Stimulated activated naive CD4-positive, alpha-beta T cell (primary cell): ENCODE measurements at places on chromosomes 7 and 10.

DNA sequence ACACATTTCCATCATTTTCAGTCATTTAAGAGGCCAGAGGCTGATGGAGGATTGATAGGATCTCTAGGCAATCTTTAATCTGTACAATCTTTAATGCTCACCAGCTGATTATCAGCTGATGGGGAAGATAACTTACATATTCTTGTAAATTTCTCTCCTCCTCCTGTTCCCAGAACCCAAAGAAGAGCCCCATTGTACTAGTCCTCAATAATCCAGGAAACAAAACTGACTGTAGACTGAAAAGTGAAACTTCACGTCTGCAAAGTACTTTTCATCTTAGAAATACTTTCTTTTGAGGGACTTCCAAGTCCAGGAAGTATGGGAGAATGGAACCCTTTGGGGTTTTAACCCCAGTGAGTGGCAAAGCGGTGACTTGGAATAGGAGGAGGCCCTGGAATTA is 283.3 kb downstream of the FRMD4A start:
- DNase-seq, result no peak

DNA sequence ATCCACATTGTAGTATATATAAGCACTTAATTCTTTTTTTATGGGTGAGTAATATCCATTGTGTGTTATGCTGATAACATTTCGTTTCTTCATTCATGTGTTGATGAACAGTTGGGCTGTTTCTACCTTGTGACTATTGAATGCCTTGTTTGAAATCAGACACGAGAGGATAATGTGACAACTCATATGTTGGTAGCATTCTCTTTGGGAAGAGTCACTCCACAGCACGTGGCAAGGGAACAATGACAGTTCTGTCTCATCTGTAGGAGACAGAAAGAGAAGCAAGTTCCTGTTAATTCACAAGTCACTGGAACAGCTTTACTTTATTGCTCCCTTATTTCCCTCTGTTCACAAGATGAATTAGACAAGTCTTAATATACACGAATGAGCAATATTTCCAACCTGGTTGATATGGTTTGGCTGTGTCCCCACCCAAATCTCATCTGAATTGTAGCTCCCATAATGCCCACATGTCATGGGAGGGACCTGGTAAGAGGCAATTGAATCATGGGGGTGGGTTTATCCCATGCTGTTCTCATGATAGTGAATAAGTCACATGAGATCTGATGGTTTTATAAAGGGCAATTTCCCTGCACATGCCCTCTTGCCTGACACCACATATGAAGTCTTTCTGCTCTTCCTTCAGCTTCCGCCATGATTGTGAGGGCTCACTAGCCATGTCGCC is 125.3 kb downstream of the SEC23IP start:
- DNase-seq, result no peak

GRCh38 chr10:64148607-64149006 is 627.4 kb downstream of the REEP3 start:
- DNase-seq, result no peak

GRCh38 chr7:74006451-74007241 is 21.3 kb upstream of the ELN start:
- DNase-seq, result no peak

- DNase-seq, result no peak
Observed at GRCh38 chr10:58237014-58237834, 30.5 kb downstream of the IPMK start.

DNA sequence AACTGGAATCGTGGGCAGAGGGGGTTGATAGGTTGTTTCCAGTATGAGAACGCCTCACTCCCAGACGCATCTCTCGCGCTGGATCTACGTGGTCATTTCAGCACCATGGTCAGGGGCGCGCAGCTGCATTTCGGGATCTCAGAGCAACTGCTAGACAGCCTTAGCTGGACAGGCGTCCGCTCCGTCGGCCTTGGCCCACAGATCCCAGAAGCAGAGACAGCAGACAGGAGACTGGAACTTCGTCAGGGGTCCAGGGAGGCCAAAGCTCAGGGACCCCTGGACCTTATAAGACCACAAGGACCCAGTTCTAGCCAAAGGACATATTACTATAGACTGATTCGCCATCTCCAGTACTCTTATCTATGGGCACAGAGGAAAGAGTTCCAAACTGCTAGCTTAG is 5.3 kb downstream of the NEUROG3 start:
- DNase-seq, result no peak

GRCh38 chr7:29345590-29345989 is 151.0 kb downstream of the CHN2 start:
- DNase-seq, result no peak

GRCh38 chr7:50656141-50656895 is 91.1 kb upstream of the DDC start:
- DNase-seq, result no peak

- no peak for DNase-seq
Observed at GRCh38 chr10:68902382-68902781, 1.3 kb downstream of the DDX50 start.

DNA sequence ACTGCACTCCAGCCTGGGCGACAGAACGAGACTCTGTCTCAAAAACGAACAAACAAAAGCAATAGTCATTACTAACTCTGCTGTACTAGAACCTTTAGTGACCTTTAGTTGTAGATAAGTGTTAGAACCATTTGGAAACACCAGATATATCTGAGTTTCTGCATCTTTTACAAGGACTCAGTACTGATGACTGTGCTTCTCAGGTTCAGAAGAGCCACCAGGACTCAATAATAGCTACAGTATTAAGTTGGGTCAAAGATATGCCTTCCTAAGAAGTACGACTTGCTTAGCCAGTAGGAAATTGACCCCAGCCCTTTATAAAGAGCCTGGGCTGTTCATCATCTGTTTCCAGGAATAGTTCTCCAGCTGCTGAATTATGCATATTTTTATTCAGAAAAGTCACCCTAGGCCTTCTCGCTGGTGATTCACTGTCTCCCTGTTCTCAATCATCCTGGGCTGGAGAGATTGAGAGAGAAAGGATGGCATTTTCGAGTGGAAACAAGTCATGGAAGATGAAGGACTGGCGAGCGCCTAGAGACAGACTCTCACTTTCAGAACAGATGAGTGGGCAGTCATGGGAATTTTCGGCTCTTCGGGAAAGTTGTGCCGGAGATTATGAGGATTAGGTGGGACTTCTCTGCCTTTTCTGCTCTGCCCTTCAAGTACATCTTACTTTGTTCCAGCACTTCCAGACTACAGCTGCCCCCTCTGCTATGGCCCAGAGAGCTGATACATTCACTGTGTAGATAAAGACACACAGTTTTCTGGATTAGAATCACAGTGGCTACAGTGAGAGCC is 316.1 kb downstream of the CCDC3 start:
- no peak for DNase-seq

- DNase-seq, result no peak
Observed at GRCh38 chr7:98913612-98914011, 35.3 kb downstream of the TRRAP start.

- DNase-seq, result no peak
Observed at GRCh38 chr7:105802604-105803428, 73.6 kb downstream of the ATXN7L1 start.

GRCh38 chr7:14158111-14158510 is 168.6 kb upstream of the ETV1 start:
- DNase-seq, result no peak

DNA sequence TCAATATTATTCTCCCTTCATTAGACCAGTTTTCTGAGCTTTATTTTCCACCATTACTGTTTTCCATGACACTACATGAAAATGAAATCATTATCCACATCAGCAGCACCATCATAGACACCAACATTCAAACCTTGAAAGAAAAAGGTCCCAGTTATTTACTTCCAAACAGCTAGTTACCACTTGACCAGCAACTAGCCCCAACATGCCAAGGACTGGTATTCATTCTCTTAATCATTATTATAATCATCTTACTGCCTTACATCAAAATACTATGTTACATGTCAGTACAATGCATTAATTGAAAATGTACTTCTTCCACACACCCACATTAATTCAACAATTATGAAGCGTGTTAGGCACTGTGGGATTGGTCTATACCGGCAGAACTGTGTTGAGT is 199.4 kb downstream of the TSPAN12 start:
- DNase-seq, result no peak

GRCh38 chr7:142063551-142064442 is 47.7 kb upstream of the MGAM2 start:
- DNase-seq, result no peak

DNA sequence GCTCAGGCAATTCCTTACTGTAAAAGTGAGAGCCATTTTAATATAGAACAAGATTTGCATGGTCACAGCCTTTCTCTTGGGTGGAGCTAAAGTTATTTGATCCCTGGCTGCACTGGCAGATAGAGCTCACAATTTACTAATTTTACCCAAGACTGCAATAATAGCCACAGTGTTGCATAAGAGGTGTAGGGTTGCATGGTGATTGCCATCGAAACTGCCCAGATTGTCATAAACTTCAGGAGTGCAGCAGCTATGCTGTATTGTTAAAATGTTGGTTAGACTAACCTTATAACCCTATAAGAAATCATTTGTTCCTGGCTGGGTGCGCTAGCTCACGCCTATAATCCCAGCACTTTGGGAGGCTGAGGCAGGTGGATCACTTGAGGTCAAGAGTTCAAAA is 50.0 kb downstream of the VCL start:
- no peak for DNase-seq

DNA sequence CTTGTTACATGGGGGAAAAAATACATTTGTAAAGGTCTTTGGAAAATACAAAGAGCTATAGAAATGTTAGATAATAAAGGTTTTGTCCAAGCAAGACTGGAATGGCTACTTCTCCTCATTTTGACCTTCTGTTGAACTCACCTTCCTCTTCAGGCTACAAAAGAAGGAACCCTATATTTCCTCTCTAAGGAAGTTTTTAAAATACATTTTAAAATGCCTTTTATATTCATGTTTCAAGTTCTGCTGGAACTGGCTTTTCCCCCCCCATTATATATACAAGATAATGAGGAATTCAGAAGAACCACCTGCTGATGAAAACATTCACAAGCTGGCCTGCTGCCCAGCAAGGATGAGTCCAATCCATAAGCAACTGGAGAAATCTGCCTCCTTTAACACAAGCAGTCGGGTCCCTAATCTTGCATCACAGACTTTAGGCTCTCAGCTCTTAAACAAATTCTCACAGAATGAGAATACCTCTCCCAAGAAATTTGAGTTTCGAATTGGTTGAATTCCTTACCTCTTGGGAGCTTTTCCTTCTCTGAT is 44.6 kb downstream of the MTERF1 start:
- no peak for DNase-seq
